Stimulated activated CD8-positive, alpha-beta memory T cell treated with anti-CD3 and anti-CD28 coated beads, Interleukin-7, amount 100 ng/mL, for 1 hour (primary cell): ENCODE measurements at places on chromosomes 3 and 15.

DNA sequence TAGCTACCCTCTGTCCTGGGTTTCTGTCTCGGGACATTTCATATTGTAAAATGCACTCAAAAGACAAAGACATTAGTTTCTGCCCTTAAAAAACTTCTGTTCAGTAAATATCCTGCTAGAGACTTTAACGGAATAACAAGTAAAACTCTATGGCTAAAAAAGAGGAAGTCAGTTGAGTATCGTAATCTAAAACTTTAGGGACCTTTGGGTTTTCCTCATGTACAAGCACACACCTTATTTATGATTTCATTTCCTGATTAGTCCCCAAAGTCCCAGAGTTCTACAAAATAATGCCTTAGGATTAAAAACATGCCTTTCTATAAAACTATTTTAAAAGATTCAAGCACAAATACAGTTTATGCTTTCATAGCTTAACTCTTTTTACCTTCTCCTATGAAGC is 585.9 kb downstream of the UNC13C start:
- no peak for DNase-seq

DNA sequence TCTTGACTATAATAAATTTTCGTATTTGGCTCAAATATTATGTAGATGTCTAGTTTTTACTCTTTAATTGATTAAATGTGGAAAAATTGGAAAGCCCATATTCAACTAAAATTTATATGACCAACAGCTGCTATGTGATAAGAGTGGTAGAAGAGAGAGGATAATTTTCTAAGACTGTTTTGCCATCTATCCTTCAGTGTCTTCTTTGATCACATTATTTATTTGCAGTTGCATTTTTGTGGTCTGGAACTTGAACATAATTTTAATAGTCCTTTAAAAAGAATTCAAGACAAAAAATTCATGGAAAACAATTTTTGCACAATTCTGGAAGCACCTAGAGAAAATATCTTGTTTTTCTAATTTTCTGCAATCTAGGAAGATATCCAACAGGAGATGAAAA is 213.3 kb upstream of the THBS1 start:
- DNase-seq = no peak

- DNase-seq = no peak
Measured at GRCh38 chr3:79521221-79521848, 246.5 kb downstream of the ROBO1 start.

DNA sequence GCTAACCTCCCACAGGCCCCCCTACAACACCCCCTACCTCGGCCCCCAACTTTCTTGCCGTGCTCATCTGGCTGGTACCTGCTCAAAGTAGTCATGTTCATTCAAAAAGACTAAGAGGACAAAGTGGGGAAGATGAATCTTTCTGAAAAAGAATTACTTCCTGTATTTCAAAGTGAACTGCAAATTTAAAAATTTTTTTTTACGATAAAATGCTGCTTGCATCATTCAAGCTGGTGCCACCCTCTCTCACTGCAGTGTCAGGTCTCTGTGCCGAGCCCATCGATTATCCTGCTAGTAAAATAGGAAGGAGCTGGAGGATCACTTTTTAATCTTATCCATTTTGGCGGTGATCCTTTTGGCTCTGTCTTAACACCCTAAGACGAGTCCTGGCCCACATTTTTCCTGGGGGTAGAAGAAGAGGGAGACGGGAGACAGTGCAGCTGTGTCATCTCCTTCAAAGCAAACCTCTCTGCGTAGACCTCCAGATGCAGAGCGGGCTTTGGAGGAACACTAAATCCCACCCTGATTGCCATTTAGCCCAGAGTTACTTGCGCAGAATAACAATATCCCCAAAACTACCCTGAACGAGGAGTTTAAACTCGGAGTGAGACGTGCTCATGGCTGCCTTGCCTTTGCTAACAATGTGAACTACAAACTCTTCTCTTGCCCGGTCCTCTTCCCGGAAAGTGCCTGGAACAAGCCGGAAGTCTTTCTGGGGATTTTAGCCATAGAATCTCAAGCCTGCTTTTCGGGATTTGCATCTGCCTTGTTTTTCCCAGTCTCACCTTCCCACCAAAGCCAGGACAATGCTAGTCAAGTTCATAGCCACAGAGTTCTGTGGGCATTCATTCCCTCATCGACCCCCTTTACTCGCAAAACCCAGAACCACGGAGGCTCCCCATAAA is 66.2 kb upstream of the CGNL1 start:
- no peak for DNase-seq

- no peak for DNase-seq
Measured at GRCh38 chr3:11498646-11499045, 145.1 kb downstream of the VGLL4 start.

DNA sequence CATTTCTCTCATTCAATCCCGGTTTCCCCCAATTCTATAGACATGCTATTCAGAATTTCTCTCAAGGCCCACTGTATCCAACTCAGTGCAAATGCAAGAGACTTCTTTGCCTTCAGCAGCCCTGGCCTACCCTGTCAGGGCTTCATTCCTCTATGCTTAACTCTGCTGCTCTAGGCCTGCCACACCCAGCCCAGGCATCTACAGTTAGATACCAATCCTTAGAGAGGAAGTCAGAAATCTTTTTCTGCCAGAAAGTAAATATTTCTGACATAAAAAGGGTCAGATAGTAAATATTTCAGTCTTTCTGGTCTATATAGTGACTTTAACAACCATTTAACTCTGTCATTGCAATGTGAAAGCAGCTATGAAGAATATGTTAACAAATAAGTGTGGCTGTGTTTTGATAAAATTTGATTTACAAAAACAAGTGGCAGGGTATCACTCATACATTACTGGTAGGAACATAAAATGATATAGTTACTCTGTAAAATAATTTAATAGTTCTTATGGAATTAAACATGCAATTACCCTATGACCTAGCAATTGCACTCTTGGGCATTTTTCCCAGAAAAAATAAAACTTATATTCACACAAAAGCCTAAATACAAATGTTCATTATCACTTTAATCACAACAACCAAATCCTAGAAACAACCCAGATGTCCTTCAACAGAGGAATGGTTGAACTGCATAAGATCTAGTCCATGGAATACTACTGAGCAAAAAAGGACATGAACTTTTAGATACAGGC is 942.0 kb downstream of the SQOR start:
- DNase-seq = no peak

DNA sequence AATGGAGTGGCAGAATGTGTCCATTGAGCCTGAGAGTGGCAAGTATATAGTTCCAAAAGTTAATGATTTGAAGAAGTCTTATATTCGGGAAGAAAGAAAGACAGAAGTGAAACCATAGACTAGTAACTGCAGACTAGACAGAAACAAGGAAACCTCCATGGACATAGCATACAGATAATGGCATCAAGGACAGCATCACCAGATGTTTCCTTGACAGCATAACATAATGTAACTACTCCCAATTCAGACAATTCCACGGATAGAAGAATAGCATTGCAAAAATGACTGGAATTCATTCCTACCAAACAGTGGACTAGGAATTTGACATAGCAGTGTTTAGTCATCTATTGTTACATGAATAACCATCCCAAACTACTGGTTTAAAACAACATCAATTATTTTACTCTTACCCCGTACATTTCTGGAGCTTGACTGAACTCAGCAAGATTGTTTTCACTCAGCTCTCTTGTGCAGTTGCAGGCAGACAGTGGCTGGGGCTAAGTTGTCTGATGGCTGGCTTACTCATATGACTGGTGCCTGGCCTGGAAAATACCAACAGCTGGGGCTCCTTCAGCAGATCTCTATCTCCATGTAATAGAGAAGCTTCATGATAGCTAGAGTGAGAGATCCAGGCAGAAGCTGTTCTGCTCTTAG is 109.7 kb upstream of the GADL1 start:
- no peak for DNase-seq

GRCh38 chr3:183178512-183178832 is 15.9 kb upstream of the LAMP3 start:
- no peak for DNase-seq

DNA sequence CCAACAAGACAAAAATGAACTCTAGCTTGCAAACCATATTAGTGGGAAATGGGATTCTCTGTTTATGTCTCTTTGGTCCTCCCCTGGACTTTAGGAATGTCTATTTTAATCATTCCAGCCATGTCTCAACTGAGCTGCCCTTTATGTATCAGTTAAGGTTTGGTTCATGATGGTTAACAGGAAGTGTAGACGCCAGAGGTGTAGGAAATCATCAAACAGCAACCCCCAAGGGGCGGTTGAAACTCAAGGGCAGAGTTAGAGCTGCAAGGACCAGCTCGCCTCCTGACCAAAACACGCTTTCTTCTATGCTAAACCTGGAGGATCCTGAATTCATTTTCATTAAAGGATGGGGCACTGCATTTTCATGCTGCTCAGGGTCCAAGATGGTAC is 53.7 kb upstream of the HEG1 start:
- DNase-seq = no peak

GRCh38 chr15:42444415-42445063 is 46.4 kb downstream of the ZNF106 start:
- DNase-seq = no peak
